Hematopoietic multipotent progenitor cell treated with erythropoietin and hydrocortisone succinate and interleukin-3 and kit ligand, for 6 days (in vitro differentiated cells): ENCODE measurements at places on chromosomes 2 and 18.

GRCh38 chr2:137262594-137262993 lies 497.2 kb downstream of the THSD7B start:
- DNase-seq: no peak

DNA sequence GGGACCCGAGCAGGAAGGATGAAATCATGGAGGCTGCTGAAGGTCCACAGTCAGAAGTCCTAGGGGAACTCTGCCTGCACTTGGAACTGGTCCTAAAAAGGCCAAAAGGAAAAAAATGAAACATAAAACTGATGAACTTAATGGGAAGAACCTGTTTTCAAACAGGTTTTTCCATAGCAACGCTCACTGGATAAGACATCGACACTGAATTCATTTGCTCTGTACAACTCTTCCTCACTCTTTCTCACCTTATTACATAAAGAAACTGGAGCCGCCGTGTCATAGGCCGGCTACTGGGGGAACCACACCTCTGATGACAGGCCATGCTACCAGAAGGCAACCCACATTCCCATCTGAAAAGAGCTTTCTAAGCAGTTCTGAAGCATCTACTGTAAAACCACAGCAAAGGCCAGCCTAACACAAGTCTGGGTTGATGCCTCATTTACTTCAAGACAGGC lies 83.6 kb downstream of the FARSB start:
- no peak for DNase-seq

- DNase-seq: no peak
Observed at GRCh38 chr2:121709776-121710469, 26.8 kb downstream of the NIFK start.

DNA sequence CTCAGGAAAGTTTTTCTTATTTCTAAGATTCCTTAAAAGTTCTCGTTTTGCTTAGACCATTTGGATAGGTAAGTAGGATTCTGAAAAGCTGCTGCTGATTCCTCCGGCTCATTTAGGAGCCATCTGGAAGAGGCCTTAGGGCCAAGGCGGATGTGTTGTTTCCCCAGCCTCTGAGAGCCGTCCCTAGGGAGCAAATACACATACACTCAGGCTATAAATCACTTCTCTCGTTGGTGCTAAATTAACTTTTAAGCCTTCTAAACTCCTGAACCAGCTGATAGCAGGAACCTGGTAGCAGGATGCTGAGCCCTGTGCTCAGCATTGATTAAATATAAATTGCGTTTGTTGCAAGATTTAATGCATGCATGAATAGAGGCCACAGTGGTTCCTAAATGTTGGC lies 109.8 kb downstream of the ADCYAP1 start:
- no peak for DNase-seq

GRCh38 chr2:58767828-58768714 lies 526.9 kb upstream of the FANCL start:
- no peak for DNase-seq

GRCh38 chr2:132581991-132582738 lies 87.8 kb downstream of the LYPD1 start:
- no peak for DNase-seq

DNA sequence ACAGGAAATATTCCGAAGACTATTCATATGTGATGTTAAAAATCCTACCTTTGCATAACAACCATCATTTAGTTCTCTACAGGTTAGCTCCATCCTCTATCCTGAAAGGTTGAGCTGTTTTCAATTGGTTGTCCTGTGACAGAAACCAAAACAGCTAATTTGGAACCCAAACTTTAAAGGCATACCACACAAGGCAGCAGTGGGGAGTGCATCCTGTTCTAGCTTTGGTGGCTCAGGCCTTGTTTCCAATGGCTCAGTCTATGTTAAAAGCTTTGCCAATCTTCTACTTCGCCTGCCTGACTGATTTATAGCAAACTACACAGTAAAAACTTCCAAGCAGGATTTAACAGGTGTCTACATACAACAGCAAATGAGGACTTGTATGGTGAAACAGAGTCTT lies 3.2 kb downstream of the CD226 start:
- DNase-seq: no peak

DNA sequence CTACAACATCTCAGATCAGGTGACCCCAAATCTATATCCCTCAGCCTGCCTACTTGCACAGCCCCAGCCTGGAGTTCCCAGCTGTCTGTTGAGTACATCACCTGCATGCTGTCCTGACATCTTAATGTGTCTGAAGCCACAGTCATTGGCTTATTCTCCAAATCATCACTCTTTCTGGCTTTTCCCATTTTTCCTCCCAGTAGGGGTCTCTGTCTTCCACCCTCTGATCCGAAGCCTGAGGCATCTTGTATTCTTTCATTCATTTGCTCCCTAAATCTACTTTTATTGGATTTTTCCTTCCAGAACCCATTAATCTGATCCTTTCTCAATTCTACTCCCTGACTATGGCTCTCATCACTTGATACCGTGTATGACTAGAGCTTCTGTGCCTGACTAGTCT lies 332.9 kb upstream of the DCC start:
- DNase-seq: no peak

- DNase-seq: no peak
Observed at GRCh38 chr2:54388076-54388475, 68.1 kb upstream of the SPTBN1 start.

DNA sequence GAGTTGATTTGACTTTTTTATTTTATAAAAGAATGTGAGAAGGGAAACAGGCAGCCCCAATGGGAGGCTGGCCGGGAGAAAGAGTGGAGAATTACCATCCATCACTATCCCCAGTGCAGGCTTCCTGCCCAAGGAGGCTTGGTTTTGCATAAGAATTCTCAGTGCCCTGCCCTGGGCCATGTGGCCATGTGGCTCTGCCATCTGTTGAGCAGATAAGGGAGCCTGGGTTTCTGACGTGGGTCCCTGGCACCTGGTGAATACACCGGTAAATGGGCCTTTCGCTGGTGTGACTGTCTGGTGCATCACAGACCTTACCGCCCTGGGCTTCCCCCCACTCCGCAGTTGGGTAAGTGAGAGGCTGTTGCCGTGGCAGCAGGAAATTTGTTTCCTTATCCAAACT lies 54.5 kb upstream of the TMEM163 start:
- peak; percentile 38 for DNase-seq

GRCh38 chr2:11758647-11759046 lies 12.2 kb downstream of the LPIN1 start:
- no peak for DNase-seq

- no peak for DNase-seq
Observed at GRCh38 chr2:112161431-112162145, 23.4 kb downstream of the FBLN7 start.

DNA sequence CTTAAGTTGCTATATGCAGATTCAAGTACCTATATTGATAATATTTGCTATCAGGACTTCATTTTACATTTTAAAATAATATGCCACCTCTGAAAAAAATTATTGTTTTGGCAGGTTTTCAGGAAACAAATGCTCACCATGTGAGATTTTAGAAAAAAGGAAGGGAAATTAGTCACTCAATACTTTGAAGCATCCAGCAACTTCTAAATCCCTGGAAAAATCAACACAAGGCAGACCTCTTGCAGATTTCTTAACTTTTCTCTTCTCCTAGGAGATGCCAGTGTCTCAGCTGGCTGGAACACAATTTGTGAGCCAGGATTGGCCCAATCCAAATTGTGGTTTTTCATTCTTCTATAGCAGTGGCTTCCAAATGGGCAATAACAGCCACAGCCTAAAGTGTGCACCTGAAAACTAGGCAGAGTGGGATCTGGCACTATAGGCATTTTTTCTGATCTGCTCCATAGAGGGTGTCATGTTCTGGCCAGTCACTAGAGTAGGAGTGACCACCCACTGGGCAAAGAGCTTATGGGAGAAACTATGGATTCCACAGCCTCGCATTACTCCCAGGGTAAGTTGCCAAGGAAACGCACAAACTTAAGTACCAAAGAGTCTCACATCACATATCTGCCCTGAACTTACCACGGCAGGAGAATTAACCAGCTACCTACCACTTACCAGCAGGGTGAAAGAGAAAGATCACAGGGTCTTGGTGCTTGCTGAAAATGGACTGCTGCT lies 28.1 kb upstream of the THOC1 start:
- DNase-seq: no peak

GRCh38 chr2:161306919-161307318 lies 1.3 kb upstream of the PSMD14 start:
- DNase-seq: no peak

- peak; percentile 98 for DNase-seq
Observed at GRCh38 chr18:59957957-59958356, 58.2 kb downstream of the PMAIP1 start.
